ENCODE measurements at places on chromosomes 5 and 9. TPM values are rescaled to one million over a fixed set of nuclear protein-coding genes. Genes with fewer than 3 reads are reported as not detected.

DNA sequence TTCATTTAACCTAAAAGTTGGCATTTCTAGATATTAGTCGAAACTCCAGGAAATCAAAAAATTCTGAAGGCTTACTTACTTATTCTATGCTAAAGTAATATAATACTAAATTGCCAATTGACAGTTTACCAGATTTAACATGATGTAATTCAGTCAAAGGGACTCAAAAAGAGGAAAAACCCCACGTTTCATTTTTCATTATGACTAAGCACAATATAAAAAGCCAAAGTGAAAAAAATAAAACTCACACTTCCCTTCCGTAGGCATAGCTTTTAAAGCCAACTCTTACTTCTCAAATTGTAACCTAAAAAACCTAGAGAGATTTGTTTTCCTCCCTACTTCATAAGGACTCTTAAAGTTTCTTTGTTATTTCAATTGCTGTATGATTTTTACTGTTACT lies 146.6 kb downstream of the RAPGEF6 start:
- H3K4me3 ChIP-seq, result no peak overlapping the region
- no peak for DNase-seq
- H3K27me3 ChIP-seq, result no peaks in the 10 kb centered on the region
- no peaks in the 10 kb centered on the region for H3K4me1 ChIP-seq
- H3K36me3 ChIP-seq, result no peaks in the 10 kb centered on the region
- H3K27ac ChIP-seq, result no peak overlapping the region

GRCh38 chr9:121637713-121638220 lies 13.7 kb upstream of the DAB2IP start:
- no peak overlapping the region for H3K4me3 ChIP-seq
- DNase-seq, result no peak
- no peaks in the 10 kb centered on the region for H3K36me3 ChIP-seq

Gene AGXT2
- total RNA-seq, result not detected

DNA sequence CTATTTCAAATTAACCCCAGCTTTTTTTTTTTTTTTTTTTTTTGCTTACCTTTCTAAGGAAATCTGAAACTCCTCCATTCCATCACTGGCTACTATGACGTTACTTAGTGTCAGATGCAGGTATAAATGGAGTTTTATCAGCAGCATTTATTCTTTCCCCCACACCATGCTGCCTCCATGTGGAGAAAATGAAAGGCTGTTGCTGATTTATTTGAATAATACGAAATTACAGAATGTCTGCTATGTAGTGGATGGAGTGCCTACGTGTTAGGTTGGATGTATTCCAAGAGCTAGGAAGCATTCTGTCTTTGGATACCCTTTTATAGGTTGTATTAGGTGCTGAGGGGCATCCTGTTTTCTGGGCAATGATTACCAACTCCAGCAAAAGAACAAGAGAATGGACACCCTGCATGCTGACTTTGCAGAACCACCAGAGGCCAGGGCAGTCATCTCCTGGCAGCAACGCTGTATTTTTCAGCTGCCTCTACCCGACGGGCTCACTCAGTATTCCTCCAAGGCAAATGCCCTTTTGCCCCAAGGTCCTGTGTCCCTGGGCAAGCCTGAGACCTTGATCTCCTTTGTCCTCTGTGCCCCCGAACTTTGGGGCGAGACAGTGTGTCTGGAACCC lies 199.5 kb downstream of the ALDH1A1 start:
- H3K36me3 ChIP-seq, result no peaks in the 10 kb centered on the region
- no peaks in the 10 kb centered on the region for H3K27me3 ChIP-seq
- no peak for DNase-seq
- H3K4me3 ChIP-seq, result no peak overlapping the region
- H3K27ac ChIP-seq, result no peak overlapping the region
- no peaks in the 10 kb centered on the region for H3K4me1 ChIP-seq

GRCh38 chr9:128211186-128211980 lies 8.2 kb downstream of the DNM1 start:
- no peaks in the 10 kb centered on the region for H3K4me1 ChIP-seq
- DNase-seq, result no peak
- H3K36me3 ChIP-seq, result no peaks in the 10 kb centered on the region
- no peak overlapping the region for H3K27ac ChIP-seq

Gene AFF4
- total RNA-seq, result 81.7 TPM

GRCh38 chr5:133841831-133842750 lies 126.3 kb downstream of the C5orf15 start:
- H3K4me3 ChIP-seq, result no peak overlapping the region
- no peaks in the 10 kb centered on the region for H3K36me3 ChIP-seq
- DNase-seq, result no peak
- no peaks in the 10 kb centered on the region for H3K27me3 ChIP-seq

- no peaks in the 10 kb centered on the region for H3K36me3 ChIP-seq
- H3K4me1 ChIP-seq, result peaks cover 43% of the 10 kb centered on the region
- H3K4me3 ChIP-seq, result peak within 1 kb of the TSS; percentile 96
- no peaks in the 10 kb centered on the region for H3K27me3 ChIP-seq
- H3K27ac ChIP-seq, result peak within 1 kb of the TSS; percentile 95
Observed at GRCh38 chr5:139648205-139649081, at the start of gene CXXC5. Gene CXXC5, plus strand, starts transcription at chr5:139648349. Its CDS starts 32,175 bp downstream, at chr5:139680524.

GRCh38 chr5:137142764-137143605 lies 356.1 kb downstream of the SPOCK1 start:
- H3K27me3 ChIP-seq, result no peaks in the 10 kb centered on the region
- DNase-seq, result peak; percentile 72
- H3K4me1 ChIP-seq, result peaks cover 10% of the 10 kb centered on the region
- no peak overlapping the region for H3K4me3 ChIP-seq

DNA sequence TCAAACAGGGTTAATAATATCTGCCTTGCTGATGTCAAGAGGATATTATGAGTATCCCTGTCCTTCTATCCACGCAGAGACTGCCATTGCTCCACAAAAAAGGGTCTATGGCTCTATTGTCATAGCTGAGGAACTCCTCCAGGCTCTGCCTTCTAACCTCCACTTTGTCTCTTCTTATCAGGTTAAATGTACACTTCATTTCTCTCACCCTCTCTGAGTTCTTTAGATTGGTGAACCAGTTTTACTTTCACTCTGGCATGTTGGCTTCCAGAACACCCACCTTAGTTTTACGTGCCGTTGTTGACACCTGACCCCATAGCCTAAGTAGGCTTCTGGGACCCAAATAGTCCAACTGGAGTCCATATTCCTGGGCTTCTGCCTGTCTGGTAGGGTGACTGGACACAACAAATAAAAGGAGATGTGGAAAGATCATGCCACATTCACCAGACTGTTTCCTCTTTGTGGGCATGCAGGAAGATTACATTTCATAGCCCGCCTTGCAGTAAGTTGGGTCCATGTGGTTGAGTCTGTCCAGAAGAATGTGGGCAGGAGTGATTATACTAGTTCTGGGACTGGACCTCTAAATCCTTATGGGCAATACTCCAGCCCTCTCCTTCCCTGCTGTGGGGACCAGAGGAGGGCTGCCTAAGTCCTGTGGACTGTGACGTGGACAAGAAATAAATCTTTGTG lies 350.4 kb upstream of the CLINT1 start:
- no peaks in the 10 kb centered on the region for H3K4me1 ChIP-seq
- H3K4me3 ChIP-seq, result no peak overlapping the region
- no peaks in the 10 kb centered on the region for H3K36me3 ChIP-seq
- no peak for DNase-seq
- no peaks in the 10 kb centered on the region for H3K27me3 ChIP-seq
- H3K27ac ChIP-seq, result no peak overlapping the region

DNA sequence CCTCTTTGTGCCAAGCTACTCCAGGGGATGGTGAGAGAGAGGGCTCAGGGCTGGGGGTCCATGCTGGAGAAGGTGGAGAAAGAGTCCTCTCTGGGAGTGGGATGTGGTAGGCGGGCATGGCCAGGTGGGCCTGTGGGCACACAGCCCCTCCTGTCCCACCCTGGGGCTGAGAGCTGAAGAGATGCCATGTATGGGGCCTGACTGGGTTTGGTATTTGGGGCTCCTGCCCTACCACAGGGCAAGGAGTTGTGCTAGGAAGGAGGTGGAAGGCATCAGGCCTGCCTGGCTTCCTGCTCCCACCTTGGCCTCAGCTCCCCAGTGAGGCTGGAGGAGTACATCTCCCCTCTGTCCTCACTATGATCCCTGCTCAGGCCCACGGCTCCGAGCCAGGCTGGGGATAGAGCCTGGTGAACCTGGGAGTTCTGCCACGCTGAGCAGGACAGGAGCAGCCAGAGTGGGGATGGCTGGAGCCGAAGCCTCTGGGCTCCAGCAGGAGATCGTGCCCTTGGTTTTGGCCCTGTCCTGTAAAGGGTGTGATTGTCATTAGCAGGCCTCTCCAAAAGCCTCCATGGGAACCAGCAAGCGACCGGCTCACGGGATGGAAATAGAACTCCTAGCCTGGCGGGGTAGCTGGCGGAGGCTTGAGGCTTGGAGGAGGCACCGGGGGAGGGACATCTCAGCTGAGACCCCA lies 75.5 kb downstream of the CACNA1B start:
- no peak overlapping the region for H3K4me3 ChIP-seq
- H3K4me1 ChIP-seq, result no peaks in the 10 kb centered on the region
- no peak overlapping the region for H3K27ac ChIP-seq
- no peaks in the 10 kb centered on the region for H3K27me3 ChIP-seq
- no peaks in the 10 kb centered on the region for H3K36me3 ChIP-seq
- no peak for DNase-seq

GRCh38 chr9:71544464-71544863 lies 223.8 kb downstream of the CEMIP2 start:
- no peak overlapping the region for H3K4me3 ChIP-seq
- no peak for DNase-seq
- no peaks in the 10 kb centered on the region for H3K36me3 ChIP-seq
- no peaks in the 10 kb centered on the region for H3K27me3 ChIP-seq
- no peak overlapping the region for H3K27ac ChIP-seq

Gene C5orf52
- not detected for total RNA-seq

GRCh38 chr5:172721455-172722326 lies 49.3 kb downstream of the DUSP1 start:
- H3K4me1 ChIP-seq, result peaks cover 18% of the 10 kb centered on the region
- no peaks in the 10 kb centered on the region for H3K36me3 ChIP-seq
- H3K4me3 ChIP-seq, result no peak overlapping the region
- no peaks in the 10 kb centered on the region for H3K27me3 ChIP-seq

Gene SPTAN1
- total RNA-seq, result 253 TPM

- no peaks in the 10 kb centered on the region for H3K36me3 ChIP-seq
- no peaks in the 10 kb centered on the region for H3K4me1 ChIP-seq
- no peak overlapping the region for H3K4me3 ChIP-seq
- no peak overlapping the region for H3K27ac ChIP-seq
- H3K27me3 ChIP-seq, result no peaks in the 10 kb centered on the region
- no peak for DNase-seq
Observed at GRCh38 chr5:82798676-82799075, 278.5 kb downstream of the TMEM167A start.

Gene ADAMTS19
- total RNA-seq, result not detected

GRCh38 chr9:119667916-119668315 lies 298.7 kb upstream of the BRINP1 start:
- no peak overlapping the region for H3K27ac ChIP-seq
- no peaks in the 10 kb centered on the region for H3K36me3 ChIP-seq
- no peaks in the 10 kb centered on the region for H3K27me3 ChIP-seq
- no peak for DNase-seq
- no peaks in the 10 kb centered on the region for H3K4me1 ChIP-seq

GRCh38 chr5:67771791-67772190 lies 443.8 kb upstream of the PIK3R1 start:
- DNase-seq, result no peak
- no peaks in the 10 kb centered on the region for H3K27me3 ChIP-seq
- H3K36me3 ChIP-seq, result no peaks in the 10 kb centered on the region
- H3K27ac ChIP-seq, result no peak overlapping the region
- no peak overlapping the region for H3K4me3 ChIP-seq

Gene ABCA1
- 18.3 TPM for total RNA-seq

- H3K27me3 ChIP-seq, result no peaks in the 10 kb centered on the region
- H3K27ac ChIP-seq, result peak overlapping the region; percentile 100
- H3K36me3 ChIP-seq, result no peaks in the 10 kb centered on the region
Observed at GRCh38 chr5:142110046-142110531, 1.5 kb downstream of the NDFIP1 start.

DNA sequence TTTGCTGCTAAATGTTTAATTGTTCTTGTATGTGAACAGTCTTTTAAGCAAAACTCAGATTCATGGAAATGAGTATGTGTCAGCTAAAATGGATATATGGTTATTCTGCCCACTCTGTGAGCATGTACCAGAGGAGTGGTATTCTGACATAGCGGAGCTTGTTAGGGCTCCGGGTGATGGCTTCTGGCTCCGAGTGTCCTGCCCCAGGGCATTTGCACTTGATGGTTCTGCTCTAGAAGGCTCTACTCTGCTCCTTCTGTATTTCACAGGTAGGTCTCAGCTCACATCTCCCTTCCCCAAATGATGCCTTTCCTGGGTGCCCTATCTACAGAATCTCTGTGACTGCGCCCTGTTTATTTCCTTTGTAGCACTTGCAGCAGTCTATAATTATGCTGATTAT lies 113.3 kb downstream of the ARHGAP26 start:
- no peaks in the 10 kb centered on the region for H3K36me3 ChIP-seq
- DNase-seq, result no peak
- H3K27me3 ChIP-seq, result no peaks in the 10 kb centered on the region
- H3K4me1 ChIP-seq, result no peaks in the 10 kb centered on the region

- no peaks in the 10 kb centered on the region for H3K4me1 ChIP-seq
- no peak overlapping the region for H3K27ac ChIP-seq
Observed at GRCh38 chr5:71939452-71940230, 167.6 kb upstream of the MAP1B start.

Gene DELE1
- 88.7 TPM for total RNA-seq

Gene CD14
- 33.2 TPM for total RNA-seq

Gene IL9
- total RNA-seq, result not detected

Gene HAUS6
- total RNA-seq, result 8.5 TPM

DNA sequence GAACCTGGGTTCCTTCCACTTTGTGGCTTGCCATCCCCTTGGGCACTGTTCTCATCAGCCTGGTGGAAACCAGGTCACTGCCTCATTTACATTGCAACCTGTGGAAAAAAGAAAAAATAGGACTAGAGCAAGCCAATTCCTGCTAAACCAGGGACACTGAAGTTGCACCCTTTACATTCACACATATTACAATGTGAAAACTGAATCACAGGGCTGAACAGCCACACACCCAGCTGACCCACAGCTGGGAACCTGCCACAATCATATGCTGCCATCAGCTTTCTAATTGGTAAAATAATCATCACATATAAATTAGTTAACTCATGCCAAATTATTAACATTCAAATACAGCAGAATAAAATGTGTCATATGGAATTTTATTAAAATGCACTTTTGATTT lies 94.5 kb downstream of the CDH6 start:
- no peak for DNase-seq
- H3K36me3 ChIP-seq, result no peaks in the 10 kb centered on the region
- H3K4me3 ChIP-seq, result no peak overlapping the region
- H3K27ac ChIP-seq, result no peak overlapping the region

Gene F2RL1
- 14.2 TPM for total RNA-seq

GRCh38 chr9:87854580-87854955 lies 28.1 kb upstream of the SPATA31E1 start:
- no peaks in the 10 kb centered on the region for H3K36me3 ChIP-seq
- H3K4me1 ChIP-seq, result no peaks in the 10 kb centered on the region
- DNase-seq, result no peak
- H3K27ac ChIP-seq, result no peak overlapping the region

GRCh38 chr9:6109986-6110385 lies 94.6 kb upstream of the RANBP6 start:
- no peak overlapping the region for H3K27ac ChIP-seq
- H3K27me3 ChIP-seq, result no peaks in the 10 kb centered on the region
- DNase-seq, result no peak
- no peak overlapping the region for H3K4me3 ChIP-seq
- no peaks in the 10 kb centered on the region for H3K36me3 ChIP-seq
